ENCODE measurements at places on chromosomes 6 and 20.

GRCh38 chr6:26121141-26122004 lies 34.1 kb downstream of the HFE start:
- DNase-seq, result no peak

GRCh38 chr6:38282911-38283310 lies 356.8 kb downstream of the BTBD9 start:
- DNase-seq, result no peak

DNA sequence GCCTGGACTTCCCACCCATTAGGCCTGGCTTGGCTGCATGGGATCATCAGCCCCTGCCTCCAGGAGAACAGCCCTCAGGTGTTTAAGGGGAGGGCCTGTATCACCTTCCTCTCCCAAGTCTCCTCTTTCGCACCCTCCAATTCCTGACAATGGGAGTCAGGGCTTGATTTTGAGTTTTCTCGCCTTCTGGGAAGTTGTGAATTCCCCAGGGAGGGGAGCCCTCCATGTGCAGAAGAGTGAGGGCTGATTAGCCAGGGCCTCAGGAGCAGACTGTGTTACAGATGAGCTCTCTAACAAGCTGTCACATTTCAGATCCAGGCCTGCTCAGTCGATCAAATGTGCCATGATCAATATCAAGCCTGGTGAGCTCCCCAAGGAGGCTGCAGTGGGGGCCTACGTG lies 42.4 kb downstream of the CNBD2 start:
- DNase-seq, result no peak

DNA sequence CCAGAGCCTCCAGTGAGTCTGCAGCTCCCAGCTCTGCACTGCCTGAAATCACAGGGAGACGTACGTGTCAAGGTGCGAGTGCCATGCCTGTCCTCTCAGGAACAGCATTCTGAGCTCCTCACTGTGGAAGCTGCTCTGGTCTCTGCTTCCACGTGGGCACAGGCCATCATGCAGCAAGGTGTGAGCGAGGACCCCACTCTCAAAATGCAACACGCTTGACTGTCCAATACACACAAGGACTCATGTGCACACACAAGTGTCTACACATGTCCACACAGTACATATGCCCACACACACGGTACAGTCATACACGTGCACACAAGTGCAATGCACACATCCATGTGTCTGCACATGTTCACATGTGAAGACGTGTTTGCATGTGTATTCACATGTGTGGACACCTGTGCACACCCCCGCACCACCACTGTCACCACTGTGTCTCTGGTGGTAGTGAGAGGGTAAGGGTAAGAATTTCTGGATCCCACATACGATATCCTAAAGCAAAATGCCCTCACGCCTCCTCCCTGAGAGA lies 260.5 kb downstream of the DLL1 start:
- no peak for DNase-seq
